ENCODE measurements at places on chromosomes 2 and 18. TPM values are rescaled to one million over a fixed set of nuclear protein-coding genes. Genes with fewer than 3 reads are reported as not detected.
A peak's percentile ranks its signal among the peaks of the same experiment; 100 is the strongest.

ZNF385B gene
- 0.51 TPM for total RNA-seq

- DNase-seq, result no peak
These were observed 60.1 kb upstream of the ARL4C start for GRCh38 chr2:234556848-234557573.

GRCh38 chr18:2994603-2995432, 18.1 kb downstream of the LPIN2 start:
- DNase-seq, result no peak

- no peak for DNase-seq
These were observed 111.1 kb downstream of the MSH2 start for GRCh38 chr2:47513981-47514520.

GRCh38 chr2:133884739-133885381, 316.6 kb upstream of the NCKAP5 start:
- DNase-seq, result peak; percentile 51

All from tongue (tissue), 3 donors.